ENCODE measurements at places on chromosomes 5 and 9.

GRCh38 chr5:165607026-165607425, 2101.6 kb downstream of the MAT2B start:
- DNase-seq, result no peak

DNA sequence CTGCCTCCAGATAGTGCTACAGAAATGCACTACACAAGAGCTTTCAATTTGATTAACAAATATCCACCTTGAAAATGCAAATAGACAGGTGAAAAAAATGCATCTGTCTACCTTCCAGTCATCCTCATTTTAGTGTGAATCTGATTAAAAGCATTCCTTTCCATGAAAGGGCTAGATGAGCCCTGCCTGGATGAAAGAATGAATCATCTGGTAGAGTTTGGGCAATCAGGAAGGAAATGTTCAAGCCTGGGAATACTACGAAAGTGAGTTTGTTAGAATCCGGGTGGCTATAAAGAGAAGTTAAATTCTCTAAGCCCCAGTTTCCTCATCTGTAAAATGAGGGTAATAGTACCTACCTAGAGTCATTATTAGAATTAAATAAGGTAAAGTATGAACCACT, 142.6 kb downstream of the FAM114A2 start:
- no peak for DNase-seq

DNA sequence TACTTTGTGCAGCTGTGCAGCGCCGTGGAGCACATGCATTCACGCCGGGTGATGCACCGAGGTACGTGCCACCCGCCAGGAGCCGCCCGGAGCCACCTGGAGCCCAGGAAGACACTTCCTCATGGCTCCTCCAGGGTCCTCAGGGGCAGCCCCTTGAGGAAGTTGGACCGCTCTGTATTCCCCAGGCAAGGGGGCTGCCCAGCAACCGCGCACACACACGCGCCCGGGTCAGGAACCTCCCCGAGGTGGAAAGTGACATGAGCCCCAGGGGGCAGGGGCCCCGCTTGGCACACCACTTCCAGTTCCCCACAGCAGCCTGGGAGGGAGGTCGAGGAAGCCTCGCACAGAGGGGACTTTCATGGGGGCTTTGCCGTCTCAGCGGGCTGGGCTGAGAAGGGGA, 68.6 kb downstream of the NEK6 start:
- DNase-seq, result no peak

DNA sequence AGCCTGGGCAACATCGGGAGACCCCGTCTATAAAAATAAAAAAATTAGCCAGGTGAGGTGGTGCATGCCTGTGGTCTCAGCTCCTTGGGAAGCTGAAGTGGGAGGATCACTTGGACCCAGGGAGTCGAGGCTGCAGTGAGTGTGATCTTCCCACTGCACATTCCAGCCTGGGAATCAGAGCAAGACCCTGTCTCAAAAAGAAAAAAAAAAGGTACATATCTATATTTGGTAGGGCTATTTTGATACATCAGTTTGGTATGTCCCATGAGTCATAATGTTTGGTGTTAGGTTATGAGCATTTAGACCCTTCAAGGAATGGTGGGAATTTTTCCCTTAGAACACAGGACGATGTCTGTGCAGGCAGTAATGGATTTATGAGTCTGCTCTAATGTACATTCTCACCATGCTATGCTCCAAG, 55.3 kb upstream of the POU4F3 start:
- no peak for DNase-seq

- no peak for DNase-seq
Measured at GRCh38 chr5:45376417-45376816, 319.8 kb downstream of the HCN1 start.

- no peak for DNase-seq
Measured at GRCh38 chr5:141623186-141623585, 4.4 kb upstream of the DIAPH1 start.

- DNase-seq, result no peak
Measured at GRCh38 chr5:91296674-91297143, 86.4 kb downstream of the ARRDC3 start.

DNA sequence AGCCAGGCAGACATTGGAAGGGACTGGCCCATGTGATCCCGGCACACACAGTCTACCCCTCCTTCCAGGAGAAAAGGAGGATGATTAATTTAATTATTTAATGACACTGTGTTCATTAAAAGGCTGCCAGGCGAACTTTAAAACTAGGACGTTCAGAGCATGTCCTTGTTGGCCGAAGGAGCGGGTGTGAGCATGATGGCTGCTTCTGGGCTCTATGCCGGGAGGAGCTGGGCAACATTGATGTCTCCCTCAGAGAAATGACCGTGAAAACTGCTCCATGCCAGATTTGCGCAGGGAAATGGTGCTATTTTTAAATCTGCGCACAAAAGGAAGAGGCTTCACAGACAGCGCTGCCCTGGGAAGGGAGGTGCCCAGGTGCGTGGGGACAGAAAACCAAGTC, 284.9 kb upstream of the IRX4 start:
- DNase-seq, result no peak

GRCh38 chr9:106976772-106977171, 113.8 kb downstream of the ZNF462 start:
- no peak for DNase-seq

- DNase-seq, result no peak
Measured at GRCh38 chr5:165209101-165209727, 1703.8 kb downstream of the MAT2B start.

DNA sequence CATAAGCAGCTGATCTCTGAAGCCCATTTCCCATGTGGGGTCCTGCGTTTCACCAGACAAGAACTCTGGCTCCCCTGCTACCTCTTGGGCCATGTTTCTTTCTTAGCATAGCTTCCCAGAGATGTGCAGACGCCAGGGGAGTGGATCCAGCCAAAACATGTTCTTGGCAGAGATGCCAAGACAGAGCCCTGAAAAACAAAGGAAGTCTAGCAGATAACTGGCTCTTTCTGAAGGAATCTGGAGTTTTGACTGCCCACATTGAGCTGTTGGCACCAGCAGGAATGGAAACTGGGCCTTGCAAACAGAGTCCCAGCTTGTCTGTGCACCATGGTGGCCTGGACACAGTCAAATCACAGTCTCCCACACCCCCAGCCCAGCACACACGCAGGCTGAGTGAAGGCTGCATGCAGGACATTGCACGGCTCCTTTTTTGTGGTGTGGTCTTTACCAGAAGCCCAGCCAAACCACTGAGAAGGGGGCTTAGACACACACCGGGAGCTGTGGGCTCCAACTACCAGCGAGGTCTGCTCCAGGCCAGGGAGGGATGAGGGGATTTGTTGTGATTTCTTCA, 114.7 kb downstream of the SNX18 start:
- DNase-seq, result no peak

DNA sequence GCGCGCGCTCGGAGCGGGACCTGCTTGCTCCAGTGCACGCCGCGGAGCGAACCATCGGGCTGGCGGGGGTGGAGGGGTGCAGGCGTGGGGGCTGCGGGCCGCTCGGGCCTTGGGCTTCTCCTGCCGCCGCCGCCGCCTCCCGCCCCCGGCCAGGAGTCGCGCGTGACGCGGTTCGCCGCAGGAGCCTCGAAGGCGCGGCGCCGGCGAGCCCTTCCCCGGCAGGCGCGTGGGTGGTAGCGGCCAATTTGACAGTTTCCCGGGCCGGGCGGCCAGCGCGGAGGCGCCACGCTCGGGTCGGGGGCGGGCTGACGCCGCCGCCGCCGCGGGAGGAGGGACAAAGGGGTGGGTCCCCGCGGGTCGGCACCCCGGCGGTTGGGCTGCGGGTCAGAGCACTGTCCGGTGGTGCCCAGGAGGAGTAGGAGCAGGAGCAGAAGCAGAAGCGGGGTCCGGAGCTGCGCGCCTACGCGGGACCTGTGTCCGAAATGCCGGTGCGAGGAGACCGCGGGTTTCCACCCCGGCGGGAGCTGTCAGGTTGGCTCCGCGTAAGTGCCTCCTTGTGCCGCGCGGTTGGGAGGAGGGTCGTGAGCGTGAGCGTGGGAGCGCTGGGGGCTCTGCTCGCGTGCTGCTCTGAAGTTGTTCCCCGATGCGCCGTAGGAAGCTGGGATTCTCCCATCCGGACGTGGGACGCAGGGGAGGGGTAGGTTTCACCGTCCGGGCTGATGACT, at the start of gene TJP2:
Gene TJP2 (plus strand): TSS at position 387 of the 725 bp plus-strand sequence. CDS start 96 bp downstream, at position 483.
- DNase-seq, result no peak

Measured in stimulated activated CD8-positive, alpha-beta memory T cell treated with anti-CD3 and anti-CD28 coated beads, Interleukin-4, amount 100 ng/mL, for 4 hours (primary cell).